ENCODE measurements at places on chromosomes 2 and 18.

- DNase-seq = no peak
Measured at GRCh38 chr2:6392966-6393365, 472.7 kb downstream of the CMPK2 start.

DNA sequence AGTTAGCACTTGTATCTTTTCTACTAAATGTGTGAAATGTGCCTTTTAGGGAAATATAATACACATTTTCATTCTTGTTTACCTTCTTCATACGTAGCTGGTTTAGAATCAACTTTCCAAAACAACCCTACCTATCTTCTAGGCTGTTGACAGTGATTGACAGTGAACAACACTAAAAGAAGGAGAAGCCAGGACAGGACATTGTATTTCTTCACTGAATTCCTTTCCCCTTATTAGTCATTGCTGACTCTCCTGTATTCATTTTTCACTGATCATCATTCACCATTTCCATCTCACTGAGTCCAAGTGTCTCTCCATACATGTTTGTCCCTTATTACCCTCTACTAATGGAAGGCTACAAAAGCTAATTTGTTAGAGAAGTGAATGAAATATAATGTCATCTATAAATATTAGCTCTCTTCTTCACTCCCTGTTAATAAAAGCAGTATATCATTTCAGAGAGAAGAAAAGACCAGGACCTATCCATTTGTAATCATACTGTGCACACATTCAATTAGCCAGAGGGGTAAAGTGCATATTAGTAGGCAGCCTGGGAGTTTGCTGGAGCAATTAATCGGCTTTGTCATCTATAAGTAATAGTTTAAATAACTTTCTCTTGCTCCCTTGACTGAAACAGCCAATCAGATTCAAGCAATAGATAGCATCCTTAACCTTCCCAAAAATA lies 192.5 kb upstream of the FOSL2 start:
- no peak for DNase-seq

- no peak for DNase-seq
Measured at GRCh38 chr2:134401081-134401497, 147.2 kb downstream of the MGAT5 start.

GRCh38 chr2:215328066-215328465 lies 16.2 kb downstream of the ATIC start:
- DNase-seq = no peak
